ENCODE measurements at places on chromosomes 6 and 20.

DNA sequence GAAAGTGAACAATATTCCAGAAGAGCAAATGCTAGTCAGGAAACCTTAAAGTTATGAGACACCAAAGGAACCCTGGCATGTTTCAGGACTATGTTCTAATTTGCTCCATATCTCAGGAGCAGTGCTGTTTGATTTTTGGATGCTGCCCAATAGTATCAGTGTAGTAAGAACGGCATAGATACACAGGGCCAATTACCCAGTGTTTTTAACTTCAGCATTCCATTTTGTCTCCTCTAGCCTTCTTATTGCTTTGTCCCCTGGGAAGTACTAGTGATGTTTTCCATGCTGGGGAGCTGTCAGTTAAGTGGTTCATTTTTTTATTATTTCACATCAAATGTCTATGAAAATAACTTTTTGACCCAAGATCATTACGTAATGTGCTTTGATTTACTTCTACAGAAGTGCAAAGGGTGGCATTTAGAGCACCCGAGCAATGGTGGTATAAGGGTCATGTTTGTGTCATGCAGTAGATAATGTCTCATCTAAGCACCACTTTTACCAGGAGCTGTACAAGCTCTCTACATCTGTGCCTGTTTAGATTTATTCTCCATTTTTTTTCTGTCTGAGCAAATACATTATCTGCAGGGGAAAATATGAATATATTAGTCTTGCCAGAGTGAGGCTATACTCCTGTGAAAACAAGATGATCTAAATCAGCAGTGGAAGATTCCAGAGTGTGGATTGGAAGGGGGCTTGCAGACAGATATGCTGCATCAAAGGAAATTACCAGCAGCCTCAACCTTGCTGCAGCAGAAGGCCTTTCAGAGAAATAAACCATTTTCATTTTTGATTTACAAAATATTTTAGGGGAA, 198.8 kb upstream of the OPRM1 start:
- no peak for DNase-seq

- no peak for DNase-seq
Observed at GRCh38 chr6:41659935-41660334, 21.7 kb downstream of the MDFI start.

- DNase-seq: no peak
Observed at GRCh38 chr6:130132286-130132701, 90.5 kb downstream of the SAMD3 start.

DNA sequence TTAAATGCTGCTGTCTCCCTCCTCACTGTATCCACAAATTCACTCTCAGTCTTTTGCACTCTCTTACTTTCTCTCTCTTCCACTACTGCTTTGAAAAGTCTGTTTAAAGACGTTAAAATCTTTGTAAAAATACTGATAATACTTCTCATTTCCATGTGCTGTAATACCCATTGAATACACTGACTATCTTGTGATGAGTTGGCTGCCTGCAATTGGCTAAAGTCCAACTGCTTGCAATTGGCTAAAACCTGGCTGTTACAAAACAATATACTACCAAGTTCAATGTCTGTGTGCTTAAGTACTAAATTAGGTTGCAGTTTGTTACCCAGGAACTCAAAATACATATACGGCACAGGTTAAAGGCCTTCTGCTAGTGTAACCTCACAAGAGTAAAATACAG, 264.8 kb downstream of the THBS2 start:
- DNase-seq: no peak

GRCh38 chr6:155223646-155224451, 40.0 kb upstream of the CLDN20 start:
- no peak for DNase-seq

GRCh38 chr6:164210783-164211182, 796.3 kb downstream of the QKI start:
- DNase-seq: no peak

- no peak for DNase-seq
Observed at GRCh38 chr20:47237715-47238114, 118.8 kb downstream of the ZMYND8 start.

- no peak for DNase-seq
Observed at GRCh38 chr20:37758332-37758731, 64.5 kb downstream of the CTNNBL1 start.

DNA sequence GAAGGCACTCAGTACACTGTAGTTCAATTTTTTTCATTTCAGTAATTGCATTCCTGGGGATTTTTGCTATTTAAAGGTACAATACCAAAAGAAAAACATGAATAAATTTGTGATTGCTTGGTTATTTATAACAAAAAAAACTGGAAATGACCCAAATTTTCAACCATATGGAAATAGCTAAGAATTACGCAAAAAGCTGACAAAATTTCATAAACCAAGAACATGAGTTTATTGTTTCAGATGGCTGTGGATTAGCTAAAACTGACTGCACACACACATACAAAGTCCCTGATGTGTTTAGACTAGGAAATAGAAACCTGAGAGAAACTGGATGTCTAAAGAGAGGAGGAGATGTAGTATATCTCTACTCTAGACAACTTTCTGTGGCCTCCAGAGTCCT, 718.4 kb upstream of the CHD6 start:
- no peak for DNase-seq

Measured in amniotic stem cell (primary cell).